IPS DF 6.9 (cell line): ENCODE measurements at places on chromosomes 3 and 15.

- DNase-seq = no peak
These were observed 18.3 kb downstream of the SHC4 start for GRCh38 chr15:48945386-48945785.

DNA sequence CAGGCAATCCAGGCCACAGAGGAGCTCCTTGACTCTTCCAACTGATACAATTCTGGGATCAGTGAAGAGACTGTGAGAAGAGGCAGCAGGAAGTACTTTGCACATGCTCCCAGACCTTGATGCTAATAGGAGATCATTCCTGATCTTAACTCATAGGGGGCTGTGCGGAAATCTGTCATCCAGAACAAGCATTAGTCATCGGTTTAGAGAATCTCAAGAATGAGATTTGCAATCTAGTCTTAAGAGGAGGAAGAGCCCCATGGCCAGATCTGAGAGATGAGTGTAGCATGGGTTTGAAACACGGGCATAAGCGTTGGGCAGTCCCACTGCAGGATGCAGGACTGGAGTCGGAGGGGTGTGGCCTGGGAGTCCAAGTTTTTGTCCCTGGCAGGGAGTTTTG is 1081.1 kb downstream of the NAALADL2 start:
- no peak for DNase-seq

GRCh38 chr3:181879926-181880325 is 168.2 kb downstream of the SOX2 start:
- DNase-seq = no peak

- DNase-seq = no peak
These were observed 50.5 kb upstream of the PLCL2 start for GRCh38 chr3:16834214-16834613.

DNA sequence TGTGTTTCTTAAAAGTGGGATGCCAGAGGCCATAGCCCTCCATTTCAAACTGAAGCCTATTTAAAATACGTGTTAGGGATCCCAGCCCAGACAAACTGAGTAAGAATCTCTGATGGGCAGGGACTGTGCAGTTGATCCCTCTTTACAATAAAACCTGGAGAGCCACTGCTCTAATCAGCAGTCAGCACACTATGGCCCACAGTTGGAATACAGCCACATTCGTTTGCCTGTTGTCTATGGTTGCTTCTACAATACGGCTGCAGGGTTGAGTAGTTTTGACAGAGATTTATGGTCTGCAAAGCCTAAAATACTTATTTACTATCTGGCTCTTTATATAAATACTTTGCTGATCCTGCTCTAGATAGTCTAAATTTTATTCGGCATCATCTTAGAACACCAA is 32.4 kb downstream of the TJP1 start:
- DNase-seq = no peak

- no peak for DNase-seq
These were observed 37.0 kb upstream of the CDCP1 start for GRCh38 chr3:45182915-45183871.

GRCh38 chr15:82043130-82043673 is 2.6 kb downstream of the MEX3B start:
- DNase-seq = no peak

DNA sequence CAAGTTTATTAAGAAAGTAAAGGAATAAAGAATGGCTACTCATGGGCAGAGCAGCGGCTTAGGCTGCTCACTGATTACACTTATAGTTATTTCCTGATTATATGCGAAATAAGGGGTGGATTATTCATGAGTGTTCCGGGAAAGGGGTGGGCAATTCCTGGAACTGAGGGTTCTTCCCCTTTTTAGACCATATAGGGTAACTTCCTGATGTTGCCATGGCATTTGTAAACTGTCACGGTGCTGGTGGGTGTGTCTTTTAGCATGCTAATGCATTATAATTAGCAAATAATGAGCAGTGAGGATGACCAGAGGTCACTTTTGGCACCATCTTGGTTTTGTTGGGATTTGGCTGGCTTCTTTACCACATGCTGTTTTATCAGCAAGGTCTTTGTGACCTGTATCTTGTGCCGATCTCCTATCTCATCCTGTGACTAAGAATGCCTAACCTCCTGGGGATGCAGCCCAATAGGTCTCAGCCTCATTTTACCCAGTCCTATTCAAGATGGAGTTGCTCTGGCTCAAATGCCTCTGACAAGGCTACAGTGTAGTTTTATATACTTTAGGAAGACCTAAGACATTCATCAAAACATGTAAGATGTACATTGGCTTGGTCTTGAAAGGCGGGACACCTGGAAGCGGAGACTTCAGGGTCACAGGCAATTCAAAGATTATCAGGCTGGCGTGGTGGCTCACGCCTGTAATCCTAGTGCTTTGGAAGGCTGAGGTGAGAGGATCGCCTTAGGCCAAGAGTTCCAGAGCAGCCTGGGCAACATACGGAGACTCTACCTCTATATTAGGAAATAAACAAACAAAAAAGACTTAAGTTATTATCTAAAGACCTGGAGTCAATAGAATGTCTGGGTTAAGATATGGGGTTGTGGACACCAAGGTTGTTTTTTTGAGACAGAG is 3.2 kb upstream of the BLOC1S6 start:
- DNase-seq = no peak

GRCh38 chr3:112459750-112460149 is 39.5 kb downstream of the BTLA start:
- DNase-seq = no peak
